Activated CD8-positive, alpha-beta memory T cell treated with anti-CD3 and anti-CD28 coated beads, Interleukin-2, amount 50 U/mL, for 4 hours (primary cell): ENCODE measurements at places on chromosomes 2 and 18.
A peak's percentile ranks its signal among the peaks of the same experiment; 100 is the strongest.

- DNase-seq = no peak
These were observed 92.6 kb downstream of the RIT2 start for GRCh38 chr18:43022874-43023273.

DNA sequence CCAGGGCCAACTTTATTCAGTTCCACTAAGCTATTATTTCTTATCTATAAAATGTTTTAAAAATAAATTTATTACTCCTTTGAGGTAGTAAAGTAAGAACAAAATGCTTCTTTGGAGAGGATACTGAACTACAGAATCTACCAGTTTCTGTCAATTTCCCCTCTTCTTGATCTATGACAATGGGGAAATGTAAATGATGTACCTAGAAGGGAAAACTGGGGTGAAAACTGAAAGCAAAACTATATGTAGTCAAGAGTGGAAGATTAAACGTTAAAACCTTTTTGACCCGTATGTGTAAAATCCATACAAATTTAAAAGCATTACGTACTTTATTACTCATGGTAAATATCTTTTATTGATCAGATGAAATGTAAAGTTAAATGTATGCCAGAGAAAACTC, 1287.8 kb upstream of the TMEFF2 start:
- no peak for DNase-seq

GRCh38 chr2:44269831-44270230, 5.4 kb upstream of the SLC3A1 start:
- DNase-seq = no peak

DNA sequence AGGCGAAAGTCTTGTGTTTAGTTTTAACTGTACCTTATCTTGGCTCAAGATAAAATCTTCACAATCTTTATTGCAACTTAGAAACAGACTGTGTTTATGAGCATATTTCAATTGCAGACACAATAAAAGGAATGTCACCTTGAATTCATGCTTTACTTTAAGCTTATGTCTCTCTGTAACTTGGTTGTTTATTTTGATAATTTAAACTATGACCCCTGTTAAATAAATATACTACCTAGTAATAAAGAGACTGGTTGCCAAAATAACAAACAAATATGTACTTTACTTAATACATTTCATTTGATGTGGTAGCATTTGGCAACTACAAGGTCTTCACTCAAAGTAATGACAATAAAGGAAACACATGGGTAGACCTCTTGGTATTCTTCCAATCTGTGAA, 202.6 kb downstream of the KCNJ3 start:
- no peak for DNase-seq

GRCh38 chr2:55431982-55432627, 12.4 kb upstream of the CCDC88A start:
- no peak for DNase-seq

- no peak for DNase-seq
These were observed 395.8 kb downstream of the LNPK start for GRCh38 chr2:175606010-175606841.

GRCh38 chr2:105038383-105039061, 653 bp downstream of the MRPS9 start:
- DNase-seq = no peak

DNA sequence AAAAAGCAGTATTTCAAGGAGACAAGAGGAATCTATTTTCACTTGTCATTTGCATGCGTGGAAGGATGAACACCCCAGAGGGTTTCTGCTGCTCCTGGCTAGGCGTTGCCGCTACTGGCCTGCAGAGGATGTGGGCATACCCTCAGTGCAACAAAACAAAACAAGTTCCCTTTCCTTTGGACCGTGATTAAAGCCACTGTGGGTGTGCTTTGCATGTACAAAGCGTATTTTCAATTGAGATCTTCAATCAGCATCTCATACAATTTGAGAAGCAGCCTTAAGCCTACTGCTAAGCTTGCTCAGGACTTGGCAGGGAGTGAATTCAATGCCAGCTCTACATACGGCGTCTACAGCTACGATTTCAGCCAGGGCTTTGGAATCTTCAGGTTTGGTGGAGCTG, 298.4 kb downstream of the LPIN1 start:
- DNase-seq = no peak

DNA sequence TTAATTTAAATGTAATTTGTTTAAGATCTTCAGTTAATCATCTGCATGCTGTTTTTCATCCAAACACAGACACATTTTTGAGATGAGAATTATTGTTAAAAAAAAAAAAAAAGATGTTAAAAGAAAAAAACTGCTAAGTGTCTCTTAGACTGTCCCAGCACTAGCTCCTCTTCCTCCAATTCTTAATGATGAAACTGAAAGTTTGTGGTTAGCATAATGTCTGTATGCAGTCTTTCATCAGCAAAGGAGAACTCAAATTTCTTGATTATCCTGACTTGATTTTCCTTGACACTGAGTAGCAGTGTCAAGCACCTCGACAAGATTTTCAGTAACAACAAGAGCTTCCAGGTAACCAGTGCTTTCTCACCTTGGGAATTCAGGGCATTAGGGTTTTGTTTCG, 274.4 kb downstream of the LRRTM1 start:
- no peak for DNase-seq

- no peak for DNase-seq
These were observed 529.1 kb downstream of the IRS1 start for GRCh38 chr2:226270285-226271058.

DNA sequence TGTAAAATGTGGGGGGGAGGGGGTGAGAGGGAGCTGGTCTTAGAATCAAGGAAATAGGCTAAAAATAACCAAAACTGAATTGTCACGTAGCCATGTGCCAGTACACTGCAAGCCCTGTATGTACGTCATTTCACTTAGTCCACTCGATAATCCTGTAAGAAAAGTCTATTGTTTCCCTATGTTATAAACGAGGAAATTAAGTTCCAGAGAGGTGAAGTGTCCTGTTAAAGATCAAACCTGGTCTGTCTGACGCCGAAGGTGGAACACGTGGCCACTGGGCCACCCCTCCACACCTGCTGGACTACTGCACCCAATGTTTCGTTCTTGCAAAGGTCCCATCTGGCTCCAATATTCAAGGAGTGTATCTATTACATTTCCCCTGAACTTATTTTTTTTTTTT, 29.6 kb downstream of the TFCP2L1 start:
- DNase-seq = no peak

DNA sequence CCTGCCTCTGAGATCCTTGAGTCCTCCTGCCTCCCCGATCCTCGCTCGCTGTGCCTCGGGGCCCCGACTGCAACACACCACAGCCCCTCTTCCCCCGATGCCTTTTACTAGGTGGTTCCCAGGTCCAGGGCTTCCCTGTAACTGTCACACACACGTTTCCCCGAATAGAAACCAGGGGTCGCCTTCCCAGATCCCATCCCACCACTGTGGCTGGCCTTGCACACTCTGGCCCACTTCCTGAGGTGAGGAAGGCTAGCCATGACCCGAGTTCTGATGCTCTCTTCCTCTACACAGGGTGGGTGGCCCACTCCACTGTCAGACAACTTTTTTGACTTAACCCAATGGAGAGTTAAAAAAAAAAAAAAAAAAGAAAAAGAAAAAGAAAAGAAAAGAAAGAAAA, 139.6 kb upstream of the ASB18 start:
- no peak for DNase-seq

DNA sequence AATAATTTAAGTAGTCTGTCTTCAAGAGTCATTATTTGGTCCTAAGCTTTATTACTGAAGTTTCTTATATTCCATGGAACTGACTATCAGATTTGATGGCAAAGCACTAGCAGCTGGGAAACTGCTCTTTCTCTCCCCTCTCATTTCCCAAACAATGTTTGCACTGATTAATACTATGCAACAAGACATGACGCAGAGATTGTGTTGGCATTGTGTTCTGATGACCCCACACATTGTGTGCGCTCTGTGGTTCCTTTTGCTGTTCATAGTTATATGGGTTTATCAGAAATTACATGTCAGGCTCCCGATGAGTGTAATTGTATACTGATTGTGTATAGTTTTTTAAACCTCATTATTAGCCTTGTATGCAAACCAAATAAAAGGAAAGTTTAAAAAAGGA, 331.6 kb upstream of the FANCL start:
- no peak for DNase-seq

GRCh38 chr2:148989882-148990493, 48.5 kb upstream of the LYPD6B start:
- DNase-seq = peak; percentile 36

DNA sequence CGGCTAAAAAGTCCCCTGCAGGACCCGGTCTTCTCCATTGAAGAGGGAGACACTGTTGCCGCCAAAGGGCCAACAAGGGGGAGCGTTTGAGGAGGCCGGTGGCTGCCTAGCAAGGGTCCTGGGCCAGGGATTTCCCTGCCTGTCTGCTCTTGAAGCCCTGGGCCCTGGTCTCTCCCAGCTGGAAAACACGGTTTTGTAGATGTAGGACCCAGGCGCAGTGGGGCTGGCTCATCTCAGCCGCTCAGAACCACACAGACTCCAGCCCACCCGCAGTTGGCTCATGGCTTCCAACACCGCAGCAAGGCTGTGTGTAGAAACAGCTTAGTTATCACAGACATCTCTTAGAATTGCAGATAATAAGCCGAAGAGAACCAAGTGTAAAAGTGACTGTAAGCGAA, 57.1 kb upstream of the TWIST2 start:
- no peak for DNase-seq

GRCh38 chr18:76750269-76750668, 72.1 kb upstream of the ZNF236 start:
- no peak for DNase-seq

DNA sequence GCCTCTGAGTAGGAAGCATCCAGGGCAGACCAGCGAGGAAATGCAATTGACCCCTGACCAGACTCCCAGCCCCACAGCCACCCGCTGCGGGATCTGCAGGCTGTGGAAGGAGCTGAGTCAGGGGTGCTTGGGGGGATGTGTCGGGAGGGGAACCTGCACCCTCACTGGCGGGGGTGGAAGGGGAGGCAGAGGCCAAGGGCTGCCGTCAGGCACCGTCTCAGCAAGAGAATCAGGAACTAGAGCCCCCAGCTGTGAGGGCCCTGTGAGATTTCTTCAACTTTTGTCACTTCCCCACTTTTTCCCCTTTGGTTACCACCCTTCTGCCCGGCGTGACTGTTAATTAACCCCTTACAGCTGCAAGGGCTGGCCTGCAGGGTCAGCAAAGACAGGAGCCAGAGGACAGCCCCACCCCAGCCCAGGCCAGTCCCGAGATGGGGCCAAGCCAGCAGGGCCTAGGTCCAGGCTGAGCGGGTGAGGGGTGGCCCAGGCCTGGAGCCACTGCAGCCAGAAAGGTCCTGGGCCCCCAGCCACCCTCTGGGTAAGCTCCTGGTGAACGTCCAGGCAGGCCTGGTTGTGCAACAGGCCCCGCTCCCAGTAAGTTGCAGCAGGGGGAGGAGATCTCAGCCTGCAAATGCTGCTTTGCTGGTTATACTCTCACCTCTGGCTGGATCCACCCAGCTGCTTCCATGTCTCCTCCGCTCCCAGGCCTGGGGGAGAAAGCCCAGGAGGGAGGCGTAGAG, 147.0 kb upstream of the ID2 start:
- DNase-seq = no peak

GRCh38 chr2:119481501-119482455, 42.5 kb downstream of the SCTR start:
- no peak for DNase-seq

- DNase-seq = no peak
These were observed 34.4 kb upstream of the PMAIP1 start for GRCh38 chr18:59865241-59865986.

GRCh38 chr2:57759131-57759530, 287.5 kb upstream of the VRK2 start:
- no peak for DNase-seq

- DNase-seq = no peak
These were observed 26.5 kb upstream of the KCNS3 start for GRCh38 chr2:17851731-17852585.

DNA sequence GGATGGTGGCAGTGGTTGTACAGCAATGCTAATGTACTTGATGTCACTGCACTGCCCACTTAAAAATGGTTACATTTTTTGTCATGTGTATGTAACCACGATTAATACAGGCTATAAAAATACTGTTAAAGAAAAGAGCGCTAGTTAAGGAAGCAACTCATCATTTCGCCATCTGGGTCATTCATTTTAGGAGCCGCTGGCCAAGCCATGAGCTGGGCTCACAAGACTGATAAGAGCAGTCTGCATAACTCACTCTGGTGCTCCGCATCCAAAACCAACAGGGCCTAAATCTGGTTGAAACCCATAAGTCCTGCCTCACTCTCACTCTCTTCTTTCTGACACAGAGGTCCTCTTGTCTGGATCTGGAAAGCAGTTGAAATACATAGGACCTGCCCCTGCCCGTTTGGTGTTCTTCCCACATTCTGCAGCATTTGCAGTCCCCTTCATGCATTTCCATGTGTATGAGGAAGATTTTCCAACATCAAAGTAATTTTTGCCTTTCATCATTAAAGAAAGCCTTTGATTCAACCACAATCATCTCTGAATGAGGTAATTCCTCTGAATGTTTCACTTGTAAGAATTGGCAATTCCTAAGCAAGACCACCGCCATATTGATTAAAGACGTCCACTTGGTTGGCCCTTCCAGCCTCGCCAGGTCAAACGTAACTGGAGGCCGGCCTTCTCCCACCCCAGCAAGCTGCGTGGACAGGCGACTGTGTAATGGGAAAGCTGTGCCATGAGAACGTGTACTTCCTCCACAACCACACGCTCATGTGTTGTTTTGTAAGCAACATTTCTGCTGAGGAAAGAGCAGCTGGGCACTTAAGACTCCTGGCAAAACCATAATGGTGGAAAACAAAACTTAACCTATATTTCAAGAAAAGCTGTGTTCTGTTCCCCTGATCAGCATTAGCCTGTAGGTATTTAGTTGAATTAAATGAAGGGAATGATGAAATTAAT, 112.2 kb downstream of the VAPA start:
- DNase-seq = no peak

- no peak for DNase-seq
These were observed 174.8 kb upstream of the ACAA2 start for GRCh38 chr18:49988101-49988500.

DNA sequence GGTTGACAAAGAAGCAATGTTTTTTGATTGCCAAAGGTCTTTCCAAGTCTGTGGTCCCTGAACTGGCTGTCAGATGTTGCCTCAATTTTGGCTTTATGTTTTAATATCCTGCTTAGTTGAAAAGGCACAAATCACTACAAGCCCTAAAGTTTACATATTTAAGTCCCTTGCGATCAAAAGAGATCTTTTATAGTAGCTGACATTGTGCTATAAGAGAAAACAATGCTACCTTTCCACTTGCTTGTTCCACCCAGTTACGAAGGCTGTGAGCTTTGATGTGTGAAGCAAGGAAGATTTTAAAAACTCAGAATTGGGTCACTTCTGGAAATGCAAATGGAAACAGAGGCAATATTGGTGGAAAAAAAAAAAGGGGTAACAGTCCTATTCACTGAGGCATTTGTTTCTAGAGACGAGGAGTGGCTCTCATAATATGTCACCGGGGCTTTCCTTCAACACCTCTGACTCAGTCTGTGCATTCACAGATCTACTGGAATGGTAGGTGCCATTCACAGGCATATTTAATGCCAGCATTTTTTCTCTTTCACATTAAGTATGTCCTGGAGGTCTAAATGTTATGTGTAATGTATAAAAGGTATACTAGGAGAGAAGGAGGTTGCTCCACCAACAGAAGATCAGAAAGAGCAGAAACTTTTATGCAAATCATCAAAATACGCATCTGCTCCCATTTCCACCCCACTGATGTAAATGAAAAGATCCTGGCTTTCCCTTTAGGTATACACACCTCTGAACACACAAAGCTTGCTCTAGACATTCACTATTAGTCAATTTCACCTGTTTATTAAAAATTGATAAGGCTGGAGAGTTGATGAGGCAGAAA, 91.8 kb downstream of the TGIF1 start:
- DNase-seq = no peak
